ENCODE measurements at places on chromosomes 16 and 17. TPM values are rescaled to one million over a fixed set of nuclear protein-coding genes. Genes with fewer than 3 reads are reported as not detected.
A peak's percentile ranks its signal among the peaks of the same experiment; 100 is the strongest.

- peaks cover 5% of the 10 kb centered on the region for H3K36me3 ChIP-seq
- DNase-seq, result no peak
- no peaks in the 10 kb centered on the region for H3K27me3 ChIP-seq
- H3K27ac ChIP-seq, result no peak overlapping the region
- H3K4me3 ChIP-seq, result peak overlapping the region; percentile 89
These were observed 897 bp downstream of the TP53I13 start for GRCh38 chr17:29569245-29569950.

DNA sequence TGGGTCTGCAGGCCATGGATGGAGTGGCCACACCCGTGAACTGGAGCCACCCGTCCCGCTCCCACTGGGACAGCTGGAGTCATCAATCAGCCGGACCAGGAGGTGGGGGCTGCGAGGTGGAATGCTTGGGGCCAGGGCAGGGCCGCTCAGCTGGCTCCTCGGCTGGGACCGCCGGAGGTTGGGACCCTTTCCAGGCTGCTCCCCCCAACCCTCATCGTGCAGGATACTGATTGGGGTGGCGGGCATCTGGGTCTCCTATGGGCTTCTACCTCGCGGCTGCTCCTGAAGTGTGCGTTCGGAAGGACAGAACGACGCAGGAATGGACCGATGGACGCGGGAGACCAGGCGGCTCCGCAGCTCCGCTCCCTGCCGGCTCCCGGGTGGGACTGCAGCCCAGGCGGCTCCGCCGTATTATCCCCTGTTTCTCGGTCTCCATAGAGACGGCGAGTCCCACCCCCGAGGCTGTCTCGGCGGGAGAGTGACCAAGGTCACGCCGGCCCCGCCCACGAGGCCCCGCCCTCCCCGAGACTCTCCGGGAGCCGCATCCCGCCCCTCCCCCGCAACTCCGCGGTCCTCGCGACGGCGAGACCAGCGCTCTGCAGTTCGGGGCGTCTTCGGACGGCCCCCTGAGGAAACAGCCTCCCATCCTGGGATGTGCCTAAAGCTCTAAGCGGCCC, at the start of gene TPPP3:
TPPP3 (minus strand) TSS at position 388 of the 677 bp plus-strand sequence. CDS start 2,387 bp downstream, outside the sequence.
- peaks cover 28% of the 10 kb centered on the region for H3K27me3 ChIP-seq
- H3K36me3 ChIP-seq, result no peaks in the 10 kb centered on the region
- peaks cover 5% of the 10 kb centered on the region for H3K4me1 ChIP-seq
- H3K4me3 ChIP-seq, result peak within 1 kb of the TSS; percentile 67

DNA sequence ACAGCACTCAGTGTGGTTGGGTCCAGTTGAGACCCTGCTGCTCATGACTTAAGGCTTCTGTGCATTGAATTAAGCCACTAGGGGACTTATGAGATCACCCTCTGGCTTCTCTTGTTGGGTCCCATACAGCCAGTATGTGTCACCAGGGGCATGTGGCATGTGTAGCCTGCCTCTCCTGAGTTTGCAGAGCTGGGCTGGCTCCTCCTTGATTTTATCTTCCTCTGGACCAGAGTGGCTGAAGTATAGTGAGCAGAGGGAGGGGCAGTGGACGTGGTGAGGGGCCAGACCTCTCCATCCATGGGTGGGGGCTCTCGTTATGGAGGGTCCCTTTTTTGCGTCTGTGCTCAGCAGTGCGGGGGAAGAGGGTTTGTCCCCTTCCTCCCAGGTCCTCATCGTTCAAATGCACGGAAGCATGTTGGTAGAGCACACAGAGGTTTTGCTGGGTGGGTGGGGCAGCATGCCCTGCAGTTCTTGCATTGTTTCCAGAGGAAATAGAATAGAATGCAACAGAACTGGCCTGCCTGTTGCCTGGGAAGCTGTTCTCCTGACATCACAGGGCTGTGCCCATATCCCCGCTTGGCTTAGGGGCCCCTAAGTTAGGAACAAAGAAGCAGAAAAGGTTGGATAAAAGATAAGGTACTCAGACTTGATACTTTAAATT, 77.4 kb downstream of the SPECC1 start:
- H3K36me3 ChIP-seq, result no peaks in the 10 kb centered on the region
- H3K27me3 ChIP-seq, result peaks cover under 1% of the 10 kb centered on the region
- H3K4me3 ChIP-seq, result no peak overlapping the region
- H3K27ac ChIP-seq, result no peak overlapping the region
- H3K4me1 ChIP-seq, result peaks cover 5% of the 10 kb centered on the region

DNA sequence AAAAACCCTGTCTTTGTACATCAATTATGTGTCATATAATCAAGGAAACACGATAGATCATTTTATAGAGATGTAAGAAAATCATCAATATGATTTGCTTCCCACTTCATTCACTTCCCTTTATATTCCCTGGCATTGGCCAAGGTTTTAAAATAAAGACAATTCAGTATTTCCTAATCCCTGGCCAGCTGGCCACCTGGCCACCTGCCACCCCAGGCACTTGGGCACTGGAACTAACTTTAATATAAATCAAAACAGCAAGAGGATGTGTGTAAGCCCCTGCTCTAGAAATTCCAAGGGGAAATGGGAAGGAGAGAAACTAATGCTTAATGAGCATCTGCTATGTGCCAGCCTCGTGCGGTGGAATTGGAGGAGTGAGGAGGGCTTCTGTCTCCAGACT, 58.6 kb upstream of the TOB1 start:
- no peaks in the 10 kb centered on the region for H3K36me3 ChIP-seq
- H3K27me3 ChIP-seq, result no peaks in the 10 kb centered on the region
- H3K27ac ChIP-seq, result no peak overlapping the region
- no peak overlapping the region for H3K4me3 ChIP-seq
- H3K4me1 ChIP-seq, result peaks cover 34% of the 10 kb centered on the region

GRCh38 chr16:78461087-78461486, 361.6 kb downstream of the WWOX start:
- no peak overlapping the region for H3K27ac ChIP-seq
- no peak overlapping the region for H3K4me3 ChIP-seq
- DNase-seq, result no peak
- no peaks in the 10 kb centered on the region for H3K27me3 ChIP-seq
- H3K4me1 ChIP-seq, result no peaks in the 10 kb centered on the region

DNA sequence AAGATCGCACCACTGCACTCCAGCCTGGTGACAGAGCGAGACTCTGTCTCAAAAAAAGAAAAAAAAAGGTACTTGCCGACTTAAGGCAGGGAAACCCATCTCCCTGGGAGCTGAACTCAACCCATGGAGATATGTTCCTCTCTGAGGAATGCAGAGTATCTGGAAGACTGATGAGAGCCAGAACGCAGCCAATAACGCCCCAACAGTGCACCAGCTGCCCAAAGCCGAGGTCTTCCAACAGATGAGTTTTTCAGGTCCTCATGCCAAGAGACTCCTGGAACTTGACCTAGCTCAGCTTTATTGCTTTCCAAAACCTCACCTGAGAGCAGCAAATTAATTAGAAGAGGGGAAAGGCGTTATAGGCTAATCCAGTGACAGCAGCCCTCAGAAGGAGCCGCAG, 9.4 kb downstream of the ELAC2 start:
- no peak overlapping the region for H3K4me3 ChIP-seq
- no peak overlapping the region for H3K27ac ChIP-seq
- no peaks in the 10 kb centered on the region for H3K27me3 ChIP-seq

DNA sequence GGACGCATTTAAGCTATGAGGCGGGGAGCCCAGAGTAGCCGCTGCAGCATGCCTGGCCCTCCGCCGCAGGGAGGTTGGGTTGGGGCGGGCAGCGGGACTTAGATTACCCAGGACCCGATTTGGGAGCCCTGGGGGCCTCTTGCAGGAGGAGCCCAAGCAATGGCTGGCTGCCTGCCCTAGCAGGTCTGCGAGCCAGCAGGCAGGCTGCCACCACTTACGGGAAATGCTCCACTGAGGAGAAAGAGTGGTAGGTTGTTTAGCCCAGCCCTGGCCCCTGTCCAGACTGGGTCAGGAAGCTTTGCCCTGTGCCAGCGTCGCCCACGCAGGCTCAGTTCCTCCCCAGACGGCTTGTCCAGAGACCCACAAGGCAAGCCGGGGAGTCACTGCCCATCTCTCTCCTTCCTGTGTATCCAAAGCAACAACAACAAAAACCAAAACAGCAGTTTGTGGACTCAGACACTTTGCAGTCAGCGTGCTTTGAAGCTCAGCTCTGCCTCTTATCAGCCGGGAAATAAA, 10.3 kb upstream of the TVP23A start:
- no peak for DNase-seq
- H3K36me3 ChIP-seq, result no peaks in the 10 kb centered on the region
- H3K27ac ChIP-seq, result no peak overlapping the region
- H3K4me1 ChIP-seq, result no peaks in the 10 kb centered on the region
- no peak overlapping the region for H3K4me3 ChIP-seq

- no peaks in the 10 kb centered on the region for H3K4me1 ChIP-seq
- H3K4me3 ChIP-seq, result no peak overlapping the region
- no peak overlapping the region for H3K27ac ChIP-seq
These were observed 66.1 kb downstream of the BCAS3 start for GRCh38 chr17:60743799-60744198.

GRCh38 chr17:17749921-17750320, 68.7 kb downstream of the RAI1 start:
- peaks cover 64% of the 10 kb centered on the region for H3K4me1 ChIP-seq
- H3K36me3 ChIP-seq, result no peaks in the 10 kb centered on the region
- H3K4me3 ChIP-seq, result peak overlapping the region; percentile 37
- H3K27ac ChIP-seq, result peak overlapping the region; percentile 95

- no peak for DNase-seq
- no peak overlapping the region for H3K4me3 ChIP-seq
- H3K36me3 ChIP-seq, result no peaks in the 10 kb centered on the region
These were observed 17.0 kb downstream of the RPTOR start for GRCh38 chr17:80561541-80562114.

- DNase-seq, result no peak
- H3K4me3 ChIP-seq, result no peak overlapping the region
These were observed 191.6 kb downstream of the CCDC182 start for GRCh38 chr17:57553526-57553925.

DNA sequence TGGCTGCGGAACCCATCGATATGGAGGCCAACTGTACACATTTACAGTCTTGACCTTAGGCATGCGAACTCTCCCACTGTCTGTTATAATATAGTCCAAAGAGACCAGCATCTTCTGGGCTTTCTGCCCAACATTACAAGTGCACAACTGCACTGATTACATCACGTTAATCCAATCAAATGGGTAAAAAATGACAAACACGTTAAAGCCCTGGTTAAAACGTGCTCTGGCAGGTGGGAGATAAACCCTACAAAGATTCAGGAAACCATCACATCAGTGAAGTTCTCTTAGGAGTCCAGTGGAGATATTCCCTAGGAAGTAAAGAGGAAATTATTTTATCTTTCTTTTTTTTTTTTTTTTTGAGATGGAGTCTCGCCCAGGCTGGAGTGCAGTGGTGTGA, 23.7 kb upstream of the XYLT2 start:
- H3K4me1 ChIP-seq, result peaks cover 6% of the 10 kb centered on the region
- H3K36me3 ChIP-seq, result no peaks in the 10 kb centered on the region

DNA sequence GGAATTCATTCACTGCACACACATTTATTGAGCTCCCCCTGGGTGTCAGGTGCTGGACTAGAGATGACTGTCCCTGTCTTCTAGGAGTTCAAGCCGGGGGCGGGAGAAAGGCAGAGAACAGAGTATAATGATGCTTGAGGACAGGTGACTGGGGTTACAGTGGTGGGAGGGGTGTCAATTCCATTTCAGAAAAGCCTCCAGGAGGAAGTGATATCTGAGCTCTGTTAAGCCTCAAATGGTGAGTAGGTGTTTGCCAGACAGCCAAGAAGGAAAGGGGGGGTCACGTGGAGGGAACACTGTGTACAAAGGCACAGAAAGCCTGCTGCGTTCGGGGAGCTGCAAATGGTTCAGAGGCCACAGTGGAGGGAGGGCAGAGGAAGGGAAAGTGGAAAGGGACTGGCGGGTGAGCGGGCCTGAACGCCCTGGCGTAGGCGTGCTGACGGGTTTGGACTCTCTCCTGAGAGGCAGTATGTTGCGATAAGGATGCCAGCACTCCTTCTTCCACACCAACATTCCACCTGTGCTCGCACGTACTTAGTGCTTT, 9.7 kb upstream of the NXPH3 start:
- peaks cover 19% of the 10 kb centered on the region for H3K27me3 ChIP-seq
- H3K4me3 ChIP-seq, result no peak overlapping the region
- no peak overlapping the region for H3K27ac ChIP-seq
- H3K36me3 ChIP-seq, result no peaks in the 10 kb centered on the region

DNA sequence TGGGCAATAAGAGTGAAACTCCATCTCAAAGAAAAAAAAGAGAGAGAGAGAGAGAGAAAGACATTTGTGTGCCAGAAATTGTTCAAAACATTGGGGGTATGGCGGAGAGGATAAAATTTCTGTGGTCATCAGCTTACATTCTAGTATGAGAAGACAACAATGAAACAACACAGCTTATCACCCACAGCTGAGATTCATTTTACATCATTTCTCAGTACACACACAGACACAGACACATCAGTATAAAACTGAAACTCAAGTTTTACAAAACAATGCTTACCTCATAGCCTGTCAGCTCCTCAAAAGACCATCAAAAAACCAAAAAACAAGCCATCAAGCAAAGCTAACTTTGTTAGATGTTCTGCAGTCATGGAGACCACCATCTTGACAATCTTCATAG, 31.4 kb upstream of the CNEP1R1 start:
- no peaks in the 10 kb centered on the region for H3K36me3 ChIP-seq
- peak overlapping the region; percentile 16 for H3K27ac ChIP-seq

DNA sequence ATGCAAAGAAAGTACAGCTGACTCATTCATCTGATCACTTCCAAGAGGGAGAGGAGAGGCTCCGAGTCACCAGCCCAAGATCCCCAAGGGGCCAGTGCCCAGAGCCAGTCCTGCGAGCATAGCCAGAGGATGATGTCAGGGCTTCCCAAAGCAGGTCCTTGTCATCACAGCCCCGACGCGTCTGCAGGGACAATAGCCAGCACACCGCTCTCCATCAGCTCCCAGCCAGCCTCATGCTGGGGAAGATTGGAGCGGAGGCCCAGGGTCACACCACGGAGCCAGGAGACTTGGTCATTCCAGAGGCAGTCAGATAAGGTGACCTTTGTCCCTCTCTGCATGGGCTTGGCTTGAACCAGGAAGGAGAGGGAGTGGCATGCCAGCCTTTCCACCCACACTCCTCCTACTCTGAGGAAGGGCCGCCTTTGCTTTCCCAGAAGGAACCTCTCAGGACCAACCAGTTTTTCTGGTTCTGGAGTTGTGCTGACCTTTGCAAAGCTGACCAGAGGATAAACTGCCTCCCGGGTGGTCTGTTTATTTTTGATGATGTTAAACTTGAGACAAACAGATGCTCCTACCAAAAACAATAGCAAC, 58.3 kb upstream of the ARHGAP44 start:
- H3K4me1 ChIP-seq, result no peaks in the 10 kb centered on the region
- no peak overlapping the region for H3K4me3 ChIP-seq
- H3K27ac ChIP-seq, result no peak overlapping the region
- no peaks in the 10 kb centered on the region for H3K36me3 ChIP-seq
- H3K27me3 ChIP-seq, result no peaks in the 10 kb centered on the region
- no peak for DNase-seq

The C16orf82 gene
- total RNA-seq, result not detected

The TP53TG3 gene
- total RNA-seq, result not detected

The ITGB4 gene
- total RNA-seq, result 3.5 TPM

The HID1 gene
- total RNA-seq, result 7.3 TPM

The FAM117A gene
- total RNA-seq, result 19.5 TPM

The KRT12 gene
- not detected for total RNA-seq

The PRSS21 gene
- total RNA-seq, result 10.3 TPM

The CCDC200 gene
- not detected for total RNA-seq

The CTRB2 gene
- total RNA-seq, result not detected

The CHAD gene
- not detected for total RNA-seq

The TRPV3 gene
- total RNA-seq, result 2.0 TPM

The PRAC2 gene
- total RNA-seq, result not detected

The ENO3 gene
- total RNA-seq, result 102 TPM

The VPS35 gene
- total RNA-seq, result 77.4 TPM

Data from activated T-cell treated with anti-CD3 and anti-CD28 coated beads, Interleukin-2, amount 50 U/mL, for 72 hours (primary cell).